ENCODE measurements at places on chromosomes 7 and 10. TPM values are rescaled to one million over a fixed set of nuclear protein-coding genes. Genes with fewer than 3 reads are reported as not detected.

GRCh38 chr7:36273836-36274235, 115.8 kb upstream of the ANLN start:
- no peak overlapping the region for H3K27ac ChIP-seq
- no peaks in the 10 kb centered on the region for H3K4me1 ChIP-seq
- H3K36me3 ChIP-seq = no peaks in the 10 kb centered on the region
- no peaks in the 10 kb centered on the region for H3K27me3 ChIP-seq

GRCh38 chr10:7475939-7476338, 65.1 kb upstream of the SFMBT2 start:
- no peak for DNase-seq
- H3K27ac ChIP-seq = no peak overlapping the region
- no peaks in the 10 kb centered on the region for H3K36me3 ChIP-seq
- no peaks in the 10 kb centered on the region for H3K4me1 ChIP-seq
- H3K4me3 ChIP-seq = no peak overlapping the region

Gene RET
- total RNA-seq = not detected

Gene PPP1R3C
- 0.30 TPM for total RNA-seq

Gene IDI2
- total RNA-seq = not detected

Gene NPY4R
- total RNA-seq = not detected

DNA sequence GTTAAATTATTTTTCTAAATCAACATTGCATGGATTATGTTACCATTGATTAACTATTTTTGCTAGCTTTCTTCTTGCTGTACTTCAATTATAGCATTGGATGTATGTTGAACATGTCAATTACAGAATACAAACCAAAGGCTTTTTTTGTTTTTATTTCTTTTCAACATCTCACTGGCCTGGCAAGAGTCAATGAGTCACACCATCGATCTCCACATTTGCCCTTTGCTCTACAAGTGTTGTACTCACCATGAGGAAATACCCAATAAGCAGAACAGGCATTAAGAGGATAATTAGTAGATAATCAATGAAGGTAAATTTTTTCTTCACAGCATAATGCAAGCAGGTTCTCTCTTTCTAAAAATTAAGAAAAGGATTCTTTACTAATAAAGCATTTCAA, 23.3 kb downstream of the ANKRD22 start:
- no peak for DNase-seq
- no peaks in the 10 kb centered on the region for H3K4me1 ChIP-seq
- H3K27ac ChIP-seq = no peak overlapping the region
- H3K36me3 ChIP-seq = no peaks in the 10 kb centered on the region
- no peaks in the 10 kb centered on the region for H3K27me3 ChIP-seq

Gene CD36
- total RNA-seq = 0.12 TPM

DNA sequence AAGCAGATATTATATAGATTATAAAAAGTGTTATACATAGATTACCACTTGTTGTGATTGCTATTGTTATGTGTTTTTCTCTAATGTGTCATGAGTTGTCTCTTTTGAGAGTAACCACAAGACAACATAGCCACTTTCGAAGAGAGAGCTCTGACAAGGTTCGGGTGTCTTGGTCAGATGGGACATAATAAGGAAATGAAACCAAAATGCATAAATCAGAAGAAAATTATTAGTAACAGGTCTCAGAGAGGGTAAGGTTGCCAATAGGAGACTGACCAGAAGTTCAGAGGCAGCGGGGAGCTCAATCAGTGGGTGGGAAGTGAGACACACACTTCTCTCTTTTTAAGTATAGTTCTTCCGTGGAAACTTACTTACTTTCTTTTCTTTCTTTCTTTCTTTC, 639.2 kb upstream of the POT1 start:
- no peaks in the 10 kb centered on the region for H3K4me1 ChIP-seq
- no peak for DNase-seq
- H3K36me3 ChIP-seq = no peaks in the 10 kb centered on the region
- no peaks in the 10 kb centered on the region for H3K27me3 ChIP-seq
- no peak overlapping the region for H3K4me3 ChIP-seq

Gene COL17A1
- total RNA-seq = 514 TPM

DNA sequence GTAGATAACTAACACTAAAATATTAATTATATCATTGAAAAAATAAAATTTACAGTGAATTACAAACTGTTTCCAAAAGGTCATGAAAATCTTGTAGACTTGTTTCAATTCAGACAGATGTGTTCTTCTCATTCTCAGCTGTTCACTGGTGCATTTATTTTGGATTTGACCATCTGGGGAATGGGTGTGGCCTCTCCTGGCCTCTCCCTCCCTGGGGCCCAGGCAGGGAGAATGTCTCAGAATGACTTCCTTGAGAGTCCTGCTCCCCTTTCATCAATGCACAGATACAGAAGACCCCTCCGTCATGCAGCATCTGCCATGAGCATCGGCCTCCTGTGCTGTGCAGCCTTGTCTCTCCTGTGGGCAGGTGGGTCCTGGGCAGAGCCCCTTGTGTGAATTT, 192.8 kb upstream of the PRSS58 start:
- H3K4me3 ChIP-seq = no peak overlapping the region
- no peaks in the 10 kb centered on the region for H3K36me3 ChIP-seq
- H3K27ac ChIP-seq = no peak overlapping the region
- H3K4me1 ChIP-seq = no peaks in the 10 kb centered on the region
- no peak for DNase-seq

DNA sequence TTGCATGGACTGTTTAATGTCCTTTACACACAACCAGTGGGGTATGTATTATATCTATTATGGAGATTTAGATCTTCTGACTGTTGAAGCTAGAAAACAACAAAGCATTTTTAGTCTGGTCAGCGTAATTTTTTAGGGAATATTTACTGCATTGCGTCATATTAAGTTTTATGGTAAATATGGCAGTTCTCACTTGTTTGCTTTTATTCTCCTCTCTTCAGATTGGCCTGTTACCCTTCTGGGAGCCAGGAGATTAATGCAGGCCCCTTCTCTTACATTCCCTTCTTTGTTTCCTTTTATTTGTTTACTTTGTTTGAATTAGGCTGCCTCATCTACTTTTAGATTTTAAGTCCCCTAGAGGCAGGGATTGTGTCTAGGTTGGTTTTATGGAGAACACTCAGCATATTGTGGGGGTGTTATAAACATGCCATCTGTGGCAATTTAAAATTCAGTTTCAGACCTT, 13.8 kb downstream of the UBE2D1 start:
- no peak overlapping the region for H3K27ac ChIP-seq
- no peak overlapping the region for H3K4me3 ChIP-seq
- no peaks in the 10 kb centered on the region for H3K27me3 ChIP-seq
- DNase-seq = no peak

GRCh38 chr10:35372329-35372728, 36.0 kb downstream of the CCNY start:
- peak overlapping the region; percentile 94 for H3K27ac ChIP-seq
- H3K4me3 ChIP-seq = peak overlapping the region; percentile 50
- H3K36me3 ChIP-seq = peaks cover 14% of the 10 kb centered on the region
- peaks cover 48% of the 10 kb centered on the region for H3K4me1 ChIP-seq
- H3K27me3 ChIP-seq = no peaks in the 10 kb centered on the region

DNA sequence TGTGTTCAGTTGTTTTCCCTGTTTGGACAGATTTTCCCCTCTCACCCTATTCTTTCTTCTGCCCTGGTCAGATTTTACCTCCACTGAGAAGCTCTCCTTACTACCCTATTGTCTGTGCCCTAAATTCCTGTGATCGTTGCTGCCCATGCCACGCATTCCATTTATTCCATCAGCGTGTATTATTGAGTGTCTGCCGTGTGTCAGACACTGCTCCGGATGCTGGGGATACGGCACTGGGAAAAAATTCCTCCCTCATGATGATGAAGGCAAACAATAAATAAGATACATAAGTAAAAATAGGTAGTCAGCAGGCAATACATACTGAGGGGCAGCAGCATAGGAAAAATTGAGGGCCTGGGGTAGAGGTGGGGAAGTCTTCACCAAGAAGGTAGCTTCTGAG, 86.8 kb downstream of the FANK1 start:
- no peaks in the 10 kb centered on the region for H3K4me1 ChIP-seq
- no peak overlapping the region for H3K27ac ChIP-seq
- no peaks in the 10 kb centered on the region for H3K36me3 ChIP-seq
- no peak overlapping the region for H3K4me3 ChIP-seq

Gene SPDYE2B
- not detected for total RNA-seq

Gene RELN
- not detected for total RNA-seq

DNA sequence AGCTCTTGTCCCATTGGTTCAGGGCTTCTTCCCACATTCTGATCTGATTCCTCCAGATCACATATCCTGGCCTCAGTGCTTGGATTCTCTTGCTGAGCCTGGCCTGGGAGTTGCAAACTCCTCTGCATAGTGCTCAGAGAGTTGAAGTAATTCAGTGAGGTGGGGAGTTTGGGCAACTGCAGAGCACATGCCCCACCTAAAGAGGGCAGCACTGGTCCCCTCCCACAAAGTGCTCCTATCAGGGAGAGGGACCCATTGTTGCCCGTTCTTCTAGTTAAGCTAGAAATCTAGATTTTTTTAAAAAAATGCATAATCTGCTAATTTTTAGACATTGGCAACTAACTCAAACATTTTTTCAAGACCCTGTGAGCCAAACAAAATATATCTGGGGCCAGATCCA, 45.1 kb downstream of the CHN2 start:
- H3K4me3 ChIP-seq = no peak overlapping the region
- H3K36me3 ChIP-seq = peaks cover 6% of the 10 kb centered on the region
- H3K27me3 ChIP-seq = no peaks in the 10 kb centered on the region
- peak; percentile 35 for DNase-seq

DNA sequence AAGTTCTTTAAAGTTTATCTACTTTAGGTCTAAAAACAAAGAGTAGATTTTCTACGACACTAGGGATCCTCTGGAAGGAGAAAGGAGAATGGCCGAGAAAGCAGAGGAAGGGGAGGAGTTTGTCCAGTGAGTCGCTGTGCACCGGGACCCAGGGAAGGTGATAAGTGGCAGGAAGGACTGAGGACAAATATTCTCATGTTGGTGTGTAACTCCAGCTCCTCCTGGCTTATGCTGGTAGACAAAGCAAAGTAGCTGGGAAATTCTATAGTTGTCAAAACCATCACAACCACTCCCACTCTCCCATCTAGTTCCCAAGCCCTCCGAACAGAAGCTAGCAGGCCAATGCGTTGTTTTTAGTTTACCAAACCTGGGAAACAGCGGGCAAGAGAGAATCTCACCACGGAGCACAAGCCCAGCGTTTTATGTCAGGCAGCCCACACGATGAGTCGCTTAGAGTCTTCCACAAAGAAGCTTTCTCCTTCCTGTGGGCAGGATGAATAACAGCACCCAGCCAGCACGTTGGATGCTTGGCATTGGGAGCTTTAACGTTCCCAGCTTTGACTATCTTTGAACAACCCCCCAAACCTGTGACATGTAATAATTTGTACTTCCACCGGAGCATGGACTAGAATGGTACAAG, 32.9 kb upstream of the JCAD start:
- H3K4me3 ChIP-seq = no peak overlapping the region
- no peaks in the 10 kb centered on the region for H3K4me1 ChIP-seq
- H3K36me3 ChIP-seq = no peaks in the 10 kb centered on the region
- H3K27me3 ChIP-seq = no peaks in the 10 kb centered on the region
- no peak overlapping the region for H3K27ac ChIP-seq
